ENCODE measurements at places on chromosomes 4 and X.

DNA sequence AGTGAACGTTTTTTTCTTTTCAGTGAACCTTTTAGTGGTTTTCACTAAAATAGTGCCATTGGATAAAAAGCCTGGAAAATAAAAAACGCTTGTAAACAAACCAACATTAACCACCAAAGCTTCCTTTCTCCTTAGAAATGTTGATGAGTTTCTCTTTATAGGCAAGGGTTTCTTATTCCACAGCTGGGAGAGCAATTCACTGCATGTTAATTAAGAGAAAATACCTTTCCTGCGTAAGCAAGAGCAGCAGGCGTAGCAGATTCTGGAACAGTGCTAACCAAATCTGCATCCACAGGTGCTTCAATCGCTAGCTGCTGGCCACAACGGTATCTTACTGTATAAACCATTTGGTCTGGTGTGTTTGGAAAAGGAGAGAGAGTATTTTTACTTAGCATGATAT, 13.3 kb upstream of the AASDH start:
- no peak for DNase-seq

- no peak for DNase-seq
Observed at GRCh38 chrX:151902813-151903591, 9.7 kb upstream of the MAGEA4 start.

DNA sequence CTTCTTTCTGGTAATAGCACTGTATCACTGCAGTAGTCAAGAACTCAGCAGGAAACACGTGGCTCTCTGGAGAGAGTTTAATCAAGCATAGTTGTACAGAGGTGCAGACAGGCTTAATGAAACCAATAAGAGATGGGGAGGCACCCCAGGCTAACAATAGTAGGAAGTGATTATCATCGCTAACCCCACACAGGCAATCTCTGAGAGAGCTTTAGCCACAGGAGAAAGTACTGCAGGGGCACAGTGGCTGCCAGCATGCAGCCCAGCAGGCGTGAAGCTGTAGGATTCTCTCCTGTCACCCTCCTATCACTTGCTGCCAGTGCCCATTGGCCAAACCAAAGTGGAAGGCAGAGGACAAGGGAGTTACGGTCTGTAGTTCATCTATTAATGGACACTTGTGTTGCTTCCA, 450.0 kb upstream of the RASGEF1B start:
- DNase-seq: no peak

GRCh38 chr4:150123087-150123486, 44.8 kb downstream of the DCLK2 start:
- no peak for DNase-seq

DNA sequence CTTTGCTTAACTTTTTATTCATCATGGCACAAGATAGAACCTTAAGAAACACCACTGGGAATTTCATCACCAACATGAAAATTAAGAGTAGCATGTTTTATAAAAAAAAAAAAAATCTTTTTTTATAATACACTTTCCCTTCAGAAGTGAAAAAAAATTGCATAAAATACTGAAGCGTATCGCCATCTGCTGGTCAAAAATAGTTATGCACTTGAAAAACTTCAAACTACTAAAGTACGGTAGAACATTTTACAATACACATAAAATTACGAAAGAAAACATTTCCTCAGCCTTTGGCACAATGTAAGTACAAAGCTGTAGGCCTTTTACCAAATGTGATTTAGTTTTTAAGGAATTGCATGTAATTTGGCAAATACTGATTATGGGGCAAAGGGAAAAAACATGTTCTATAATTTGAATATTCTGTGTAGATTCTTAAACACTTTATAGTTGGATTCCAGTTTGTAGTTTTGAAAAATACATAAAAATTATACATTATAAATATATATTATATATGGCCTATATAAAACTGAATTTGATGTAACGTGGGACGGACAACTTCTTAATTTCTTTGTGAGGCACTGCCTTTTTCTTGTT, 26.5 kb downstream of the HCCS start:
- no peak for DNase-seq

All from GDM1 (cell line).